ENCODE measurements at places on chromosomes 4 and X.

DNA sequence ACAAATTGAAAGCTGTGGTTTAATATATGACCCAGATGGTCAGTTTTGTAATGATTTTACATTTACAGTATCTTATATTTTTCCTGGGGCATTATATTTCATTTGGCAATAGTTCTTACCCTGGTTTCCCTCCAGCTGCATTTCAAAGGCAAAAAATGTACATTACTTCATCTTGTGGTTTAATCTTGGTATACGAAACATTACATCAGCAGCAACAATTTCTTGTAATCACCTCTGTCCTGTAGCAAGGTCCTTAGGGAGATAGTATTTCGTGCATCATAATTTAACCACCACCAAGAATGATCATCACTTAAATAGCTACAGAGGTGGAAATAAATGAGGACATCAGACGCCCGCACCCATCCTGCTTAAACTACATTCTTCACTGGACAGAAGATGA is 48.8 kb downstream of the HS6ST2 start:
- DNase-seq = no peak

GRCh38 chr4:173862754-173863153 is 332.7 kb upstream of the HAND2 start:
- DNase-seq = no peak

DNA sequence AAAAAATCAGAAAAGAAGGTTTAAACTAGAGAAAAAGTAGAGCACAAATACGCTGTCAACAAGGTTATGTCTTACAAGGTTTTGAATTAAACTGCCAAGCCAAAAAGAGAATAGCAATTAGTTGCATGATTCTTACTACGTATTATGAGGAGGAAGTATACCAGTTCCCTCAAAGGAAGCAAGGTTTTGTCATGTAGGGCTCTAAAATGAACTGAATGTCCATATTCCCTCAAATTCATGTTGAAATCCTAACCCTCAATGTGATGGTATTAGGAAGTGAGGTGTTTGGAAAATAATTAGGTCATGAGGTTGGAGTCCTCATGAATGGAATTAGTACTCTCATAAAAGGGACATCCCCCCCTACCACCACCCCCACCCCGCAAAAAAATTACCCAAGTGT is 201.0 kb downstream of the FBXW7 start:
- DNase-seq = no peak

DNA sequence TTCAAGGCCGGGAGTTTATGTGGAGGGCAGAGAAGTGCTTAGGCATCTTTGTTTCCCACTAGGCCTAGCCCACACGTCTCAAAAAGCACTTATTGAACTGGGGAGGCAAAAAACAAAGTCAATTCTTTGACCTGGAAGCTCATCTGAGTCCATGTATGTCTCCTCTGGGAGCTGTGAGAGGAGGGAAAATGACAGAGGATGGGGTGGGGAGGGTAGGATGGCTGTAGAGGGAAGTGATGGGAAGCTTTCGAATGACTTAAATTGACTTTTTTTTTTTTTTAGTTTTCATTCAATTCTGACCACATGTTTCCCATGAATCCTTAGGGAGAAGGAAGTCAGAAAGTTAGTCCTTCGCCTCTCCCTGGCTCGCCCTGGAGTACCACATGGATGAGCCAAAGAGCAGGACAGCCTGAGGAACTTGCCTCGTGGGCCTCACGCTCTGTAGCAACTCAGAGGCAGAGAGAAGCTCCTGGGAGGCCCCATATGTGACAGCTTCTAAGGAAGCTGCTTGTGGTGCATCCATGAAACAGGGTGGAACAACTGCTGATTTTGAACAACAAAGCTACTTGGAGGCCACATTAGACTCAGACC is 45.0 kb downstream of the NHSL2 start:
- DNase-seq = no peak

GRCh38 chr4:89067417-89067816 is 10.4 kb upstream of the FAM13A start:
- peak; percentile 74 for DNase-seq

DNA sequence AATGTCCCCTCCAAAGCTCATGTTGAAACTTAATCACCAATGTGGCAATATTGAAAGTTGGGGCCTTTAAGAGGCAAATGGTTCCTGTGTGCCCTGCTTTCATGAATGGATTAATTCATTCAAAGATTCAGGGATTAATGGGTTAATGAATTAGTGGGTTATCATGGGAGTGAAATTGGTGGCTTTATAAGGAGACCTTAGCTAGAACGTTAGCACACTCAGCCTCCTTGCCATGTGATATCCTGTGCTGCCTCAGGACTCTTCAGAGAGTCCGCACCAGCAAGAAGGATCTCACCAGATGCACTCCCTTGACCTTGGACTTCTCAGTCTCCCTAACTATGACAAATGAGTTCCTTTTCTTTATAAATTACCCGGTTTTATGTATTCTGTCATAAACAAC is 2.6 kb upstream of the WDR19 start:
- DNase-seq = no peak

- peak; percentile 57 for DNase-seq
Measured at GRCh38 chr4:131370846-131371245, 1778.2 kb upstream of the PCDH10 start.

- no peak for DNase-seq
Measured at GRCh38 chr4:132180020-132180427, 969.1 kb upstream of the PCDH10 start.

GRCh38 chrX:136814847-136815750 is 34.4 kb upstream of the ARHGEF6 start:
- no peak for DNase-seq

DNA sequence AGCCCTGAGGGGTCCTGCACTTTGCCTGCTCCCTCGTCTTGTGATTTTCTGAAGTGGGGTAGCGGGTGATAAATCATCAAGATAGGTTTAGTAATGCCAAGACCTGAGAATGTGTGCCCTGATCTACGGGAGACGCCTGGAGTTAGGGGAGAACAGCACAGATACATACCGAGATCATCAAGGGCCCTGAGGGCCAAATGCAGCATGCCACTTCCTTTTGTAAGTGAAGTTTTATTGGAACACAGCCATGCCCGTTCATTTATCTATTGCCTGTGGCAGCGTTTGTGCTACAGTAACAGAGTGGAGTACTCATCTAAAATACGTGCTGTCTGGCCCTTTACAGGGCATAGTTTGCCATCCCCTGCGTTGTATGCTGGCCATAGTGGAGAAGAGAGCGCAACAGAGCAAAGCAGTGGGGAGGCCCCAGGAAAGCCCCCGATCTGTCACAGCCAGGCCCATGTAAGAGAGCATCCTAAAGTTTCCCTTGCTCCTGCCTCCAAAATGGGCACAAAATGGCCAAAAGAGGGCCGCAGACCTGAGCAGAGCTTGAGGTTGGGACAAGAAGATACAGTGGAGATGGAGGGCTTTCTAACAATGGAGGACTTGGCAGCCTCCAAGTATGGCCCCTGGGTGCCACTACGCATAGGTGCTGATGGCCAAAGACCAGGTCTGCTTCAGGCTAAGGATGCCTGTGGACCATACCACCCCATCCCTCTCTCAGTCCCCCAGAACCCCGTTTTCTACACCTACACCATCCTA is 167.0 kb downstream of the SMIM20 start:
- DNase-seq = no peak

DNA sequence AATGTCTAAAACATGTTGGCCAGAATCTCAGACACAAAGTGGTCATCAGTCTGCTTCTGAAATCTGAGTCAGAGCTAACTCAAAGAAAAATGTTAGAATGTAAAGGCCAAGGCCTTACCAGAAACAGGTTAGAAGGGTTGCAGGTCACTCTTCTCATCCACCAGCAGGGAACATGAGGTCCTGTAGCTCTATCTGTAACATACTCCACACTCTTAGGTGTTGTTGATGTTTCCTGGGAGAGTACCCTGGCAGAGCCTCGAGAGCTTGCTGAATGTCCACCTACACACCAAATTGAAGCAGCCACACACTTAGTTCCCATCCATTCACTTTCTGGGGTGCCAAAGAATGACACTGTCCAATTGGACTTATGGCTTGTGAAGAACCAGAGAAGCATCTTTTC is 76.6 kb upstream of the INPP4B start:
- no peak for DNase-seq

GRCh38 chr4:38704622-38705154 is 40.7 kb downstream of the KLF3 start:
- DNase-seq = no peak

DNA sequence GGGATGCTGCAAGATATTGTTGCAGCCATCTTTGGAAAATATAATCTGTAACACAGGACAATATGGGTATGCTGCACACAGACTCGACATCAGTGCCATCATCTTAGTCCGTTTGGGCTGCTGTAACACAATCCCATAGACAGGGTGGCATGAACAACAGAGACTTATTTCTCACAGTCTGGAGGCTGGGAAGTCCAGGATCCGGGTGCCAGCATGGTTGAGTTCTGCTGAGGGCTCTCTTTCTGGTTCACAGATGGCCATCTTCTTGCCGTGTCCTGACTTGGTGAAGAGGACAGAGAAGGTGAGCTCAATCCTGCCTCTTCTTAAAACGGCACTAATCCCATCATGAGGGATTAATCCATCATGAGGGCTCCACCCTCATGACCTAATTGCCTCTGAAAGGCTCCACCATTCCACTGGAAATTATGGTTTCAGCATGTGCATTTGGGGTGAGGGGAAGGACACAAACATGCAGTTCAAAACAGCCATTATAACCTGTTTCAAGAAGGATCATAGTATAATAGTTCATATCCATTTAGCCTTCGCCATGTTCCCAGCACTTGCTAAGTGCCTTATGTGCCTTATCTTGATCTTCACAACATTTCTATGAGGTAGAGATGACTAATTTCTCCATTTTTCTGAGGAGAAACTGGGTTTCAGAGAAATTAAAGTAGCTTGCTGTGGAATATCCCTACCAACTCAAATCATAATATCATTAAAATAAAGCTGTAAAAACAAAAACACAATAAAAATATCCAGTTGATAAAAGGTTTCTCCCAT is 27.9 kb upstream of the SPP1 start:
- DNase-seq = peak; percentile 96

DNA sequence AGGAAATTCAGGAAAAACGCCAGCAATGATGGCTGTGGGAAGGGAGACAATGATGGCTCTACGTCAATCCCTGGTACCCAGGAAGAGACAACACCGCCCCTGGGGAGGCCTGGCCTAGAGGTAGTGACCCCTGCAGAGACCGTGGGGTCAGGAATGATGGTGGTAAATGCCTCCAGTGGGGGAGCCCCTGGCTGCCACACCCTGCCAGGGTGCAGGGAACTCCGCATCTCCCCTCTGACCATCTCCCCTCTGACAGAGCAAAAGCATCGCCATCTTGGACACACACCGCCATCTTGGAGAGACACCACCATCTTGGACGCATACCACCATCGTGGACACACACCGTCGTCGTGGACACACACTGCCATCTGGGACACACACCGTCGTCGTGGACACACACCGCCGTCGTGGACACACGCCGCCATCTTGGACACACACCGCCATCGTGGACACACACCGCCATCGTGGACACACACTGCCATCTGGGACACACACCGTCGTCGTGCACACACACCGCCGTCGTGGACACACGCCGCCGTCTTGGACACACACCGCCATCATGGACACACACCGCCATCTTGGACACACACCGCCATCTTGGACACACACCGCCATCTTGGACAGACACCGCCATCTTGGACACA is 9.9 kb downstream of the ASMTL start:
- no peak for DNase-seq

- DNase-seq = no peak
Measured at GRCh38 chr4:147910315-147910714, 178.4 kb downstream of the ARHGAP10 start.

GRCh38 chr4:182847576-182848450 is 69.4 kb downstream of the DCTD start:
- no peak for DNase-seq

GRCh38 chr4:99301376-99302164 is 10.8 kb upstream of the ADH1A start:
- DNase-seq = no peak

DNA sequence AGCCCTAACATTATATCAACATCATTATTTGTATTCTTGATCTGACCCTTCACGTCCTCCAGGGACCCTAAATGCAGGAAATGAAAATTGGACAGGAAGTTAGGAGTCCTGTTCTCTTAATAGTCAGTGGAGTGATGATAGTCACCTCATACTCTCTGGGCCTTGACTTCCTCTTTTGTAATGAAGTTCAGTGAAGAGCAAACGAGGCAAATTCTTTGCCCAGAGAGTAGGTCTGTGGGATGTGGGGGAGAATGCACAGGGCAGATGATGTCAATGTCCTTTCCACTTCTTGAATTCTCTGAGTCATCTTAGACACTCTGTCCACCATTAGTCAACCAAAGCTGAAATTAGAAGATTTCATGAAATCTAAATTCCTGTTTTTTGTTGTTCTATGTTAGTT is 17.1 kb upstream of the GPRIN3 start:
- no peak for DNase-seq

DNA sequence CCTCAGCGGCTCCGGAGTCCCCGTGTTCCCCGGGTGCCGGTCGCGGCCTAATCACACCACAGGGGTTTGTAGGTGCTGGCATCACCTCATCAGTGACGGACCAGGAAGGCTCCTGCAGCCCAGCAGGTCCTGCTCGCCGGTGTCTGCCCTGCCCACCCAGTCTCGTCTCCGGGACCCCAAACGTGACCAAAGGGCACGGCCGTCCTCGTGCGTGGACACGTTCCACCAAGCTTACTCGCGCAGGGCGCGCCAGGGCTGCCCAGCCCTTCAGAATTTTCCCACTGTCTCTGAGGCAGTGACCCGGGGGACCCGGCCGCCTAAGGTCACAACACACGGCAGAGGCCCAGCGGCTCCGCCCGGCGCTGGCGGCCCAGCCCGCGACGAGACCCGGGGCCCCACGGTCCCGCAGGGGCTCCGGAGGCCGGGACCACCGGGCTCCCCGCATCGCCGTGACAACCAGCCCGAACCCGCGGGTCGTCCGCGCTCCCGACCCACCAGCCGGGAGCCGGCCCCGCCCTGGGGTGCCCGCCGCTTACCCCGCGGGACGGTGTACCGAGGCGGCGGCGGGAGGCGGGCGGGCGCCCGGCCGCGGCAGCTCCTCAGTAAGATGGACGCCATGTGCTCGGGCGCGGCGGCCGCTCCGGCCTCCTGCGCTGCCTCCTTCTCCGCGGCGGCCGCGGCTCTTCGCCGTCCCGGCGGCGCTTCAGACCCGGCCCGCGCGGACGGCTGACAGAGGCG is 454 bp downstream of the LETM1 start:
- peak; percentile 25 for DNase-seq

GRCh38 chr4:119135721-119136121 is at the start of gene MYOZ2:
MYOZ2 (plus strand) TSS chr4:119135832; CDS start chr4:119136526, 694 bp downstream.
- no peak for DNase-seq

DNA sequence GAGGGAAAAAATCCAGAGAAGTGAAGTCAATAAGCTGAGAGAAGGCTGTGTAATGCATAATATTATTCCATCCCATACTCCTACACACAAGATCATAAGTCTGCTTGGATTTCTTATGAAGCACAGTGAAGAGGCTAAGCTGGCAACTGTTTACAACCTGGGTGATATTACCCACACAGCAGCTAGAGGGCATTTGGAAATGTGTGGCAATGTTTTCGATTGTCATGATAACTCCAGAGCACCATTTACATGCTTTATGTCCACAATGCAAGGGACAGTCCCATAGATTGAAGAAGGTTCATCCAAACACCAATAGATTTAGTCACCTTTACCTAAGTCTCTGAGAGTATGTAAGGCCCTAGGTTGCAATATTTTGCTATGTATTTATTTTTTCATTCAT is 412.2 kb downstream of the PPP3CA start:
- peak; percentile 44 for DNase-seq

- DNase-seq = no peak
Measured at GRCh38 chr4:32472918-32473317, 1752.7 kb downstream of the PCDH7 start.
